DND-41 (cell line): ENCODE measurements at places on chromosomes 5 and 9.

DNA sequence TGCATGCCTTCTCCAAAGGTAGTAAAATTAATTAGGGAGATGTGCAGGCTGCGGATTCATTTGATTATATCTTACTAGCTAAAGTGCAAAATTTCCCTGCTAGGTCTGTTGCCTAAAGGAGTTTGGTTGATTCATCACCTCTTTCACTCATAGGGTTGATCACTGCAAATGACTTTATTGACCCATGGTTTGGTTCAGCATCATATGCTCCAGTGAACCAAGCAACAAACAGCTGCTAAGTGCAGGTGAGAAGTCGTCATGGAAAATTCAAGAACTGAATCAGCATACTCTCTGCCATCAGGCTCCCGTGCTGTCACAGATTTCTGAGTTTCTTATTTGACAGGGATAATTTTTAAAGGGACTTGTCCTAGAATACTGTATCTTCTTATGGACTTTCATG lies 571.8 kb upstream of the CDH18 start:
- no peak for DNase-seq

DNA sequence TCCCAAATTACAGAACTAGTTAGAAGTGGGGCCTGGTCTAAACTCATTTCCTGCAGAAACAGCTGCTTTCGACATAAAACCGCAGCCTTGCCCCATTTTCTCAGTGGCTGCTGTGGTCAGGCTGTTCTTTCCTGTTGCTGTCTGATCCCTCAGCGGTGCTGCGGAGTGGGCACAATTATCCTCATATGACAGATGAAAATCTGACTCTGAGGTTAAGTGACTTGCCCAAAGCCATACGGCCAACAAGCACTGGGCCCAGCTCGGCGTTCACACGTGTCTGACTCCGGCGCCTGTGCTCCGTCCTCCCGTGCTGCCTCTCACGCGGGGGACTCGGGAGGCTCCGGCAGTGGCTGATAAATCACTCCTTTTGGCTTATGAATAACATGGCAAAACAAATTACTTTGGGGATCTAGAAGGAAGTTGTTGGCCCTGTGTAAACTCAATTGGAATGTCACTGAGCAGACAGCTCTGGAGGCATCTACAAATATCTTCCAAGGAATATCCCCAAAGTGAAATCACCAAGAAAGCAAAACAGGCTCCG lies 142.6 kb upstream of the LMX1B start:
- peak; percentile 89 for DNase-seq

- DNase-seq = no peak
Observed at GRCh38 chr9:92647671-92648473, 22.1 kb downstream of the IPPK start.

DNA sequence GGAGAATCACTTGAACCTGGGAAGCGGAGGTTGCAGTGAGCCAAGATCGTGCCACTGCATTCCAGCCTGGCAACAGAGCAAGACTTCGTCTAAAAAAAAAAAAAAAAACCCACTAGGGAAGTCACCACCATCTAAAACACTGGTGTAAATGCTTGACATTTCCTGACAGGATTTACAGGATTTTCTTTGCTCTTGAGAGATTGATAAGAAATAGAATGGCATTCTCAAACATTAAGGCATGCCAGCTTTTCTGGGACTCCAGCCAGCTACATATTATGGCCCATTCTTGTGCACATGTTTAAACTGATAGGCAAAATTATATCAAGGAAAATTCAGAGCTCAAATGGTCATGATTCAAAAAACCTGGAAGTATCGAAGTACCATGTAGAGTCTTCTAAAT lies 28.7 kb downstream of the GTF3C4 start:
- no peak for DNase-seq

DNA sequence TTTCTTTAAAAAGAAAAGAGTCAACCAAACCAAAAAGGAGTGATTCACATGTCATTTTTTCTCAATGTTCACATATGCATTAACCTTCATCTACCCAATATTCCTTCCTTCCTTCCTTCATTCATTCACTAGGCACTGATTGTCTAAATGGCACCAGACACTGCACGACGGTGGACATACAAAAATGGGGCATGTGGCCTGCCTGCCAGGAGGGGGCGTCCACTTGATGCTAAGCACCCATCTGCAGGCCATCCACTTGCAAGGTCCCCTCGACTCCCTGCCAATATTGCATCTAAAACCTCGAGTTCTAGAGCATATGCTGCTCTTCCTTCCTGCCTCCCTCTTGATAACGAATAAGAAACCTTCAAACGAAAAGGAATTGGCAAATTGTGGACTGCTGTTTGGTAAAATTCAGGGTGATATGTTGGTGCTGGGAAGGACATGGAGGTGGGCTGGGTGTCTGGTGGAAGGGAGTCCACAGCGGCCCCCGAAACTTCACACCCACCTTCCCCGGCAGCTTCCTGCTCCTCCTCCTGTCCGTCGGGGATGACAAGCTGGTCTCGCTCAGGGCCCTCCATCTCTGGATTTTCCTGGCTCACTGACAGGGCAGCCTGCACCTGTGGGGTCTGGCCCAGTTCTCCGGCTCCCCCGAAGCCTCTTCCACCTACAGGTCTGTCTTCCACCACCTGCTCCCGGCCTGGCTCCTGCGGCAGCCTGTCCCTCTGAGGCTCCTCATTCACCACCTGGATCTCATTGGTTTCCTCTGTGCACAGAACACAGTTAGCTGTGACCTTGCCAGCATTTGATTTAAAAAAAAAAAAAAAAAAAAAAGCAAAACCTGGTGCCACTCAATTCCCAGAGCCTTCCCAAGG lies 64.3 kb downstream of the GOLM1 start:
- DNase-seq = no peak

DNA sequence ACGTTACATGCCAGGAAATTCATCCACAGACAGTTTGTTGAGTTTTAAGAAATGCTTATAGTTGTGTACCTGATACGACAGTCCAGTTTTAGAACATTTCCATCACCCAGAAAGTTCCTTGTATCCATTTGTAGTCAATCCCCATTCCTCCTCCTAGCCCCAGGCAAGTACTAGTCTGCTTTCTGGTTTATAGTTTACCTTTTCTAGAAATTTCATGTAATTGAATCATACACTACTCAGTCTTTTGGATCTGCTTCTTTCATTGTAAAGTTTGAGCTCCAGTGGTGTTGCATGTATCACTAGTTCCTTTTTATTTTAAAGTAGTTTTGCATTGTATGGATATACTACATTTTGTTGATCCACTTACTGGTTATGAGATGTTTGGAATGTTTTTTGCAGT lies 291.2 kb downstream of the AOPEP start:
- DNase-seq = no peak

- DNase-seq = no peak
Observed at GRCh38 chr5:10479154-10479721, 37.6 kb downstream of the ROPN1L start.

GRCh38 chr5:149054416-149054815 lies 8.4 kb downstream of the SH3TC2 start:
- DNase-seq = no peak

DNA sequence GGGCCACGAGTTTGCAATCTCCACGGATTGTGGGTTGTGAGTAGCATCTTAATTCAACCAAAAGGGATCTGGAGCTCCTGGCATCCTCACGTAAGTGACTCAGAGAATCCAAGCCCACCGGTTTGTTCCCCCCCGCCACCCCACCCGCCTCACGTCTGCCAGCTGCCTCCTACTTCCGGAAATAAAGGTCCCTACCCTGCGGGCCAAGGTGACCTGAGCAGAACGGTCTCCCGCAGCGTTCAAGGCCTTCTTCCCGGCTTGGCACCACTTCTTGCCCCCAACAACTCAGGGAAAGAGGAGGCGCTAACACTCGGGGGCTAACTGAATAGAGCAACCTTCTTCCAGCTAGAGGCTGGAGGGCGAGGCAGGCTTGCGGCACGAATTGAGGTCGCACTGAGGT lies 8.8 kb upstream of the GPRIN1 start:
- DNase-seq = no peak

DNA sequence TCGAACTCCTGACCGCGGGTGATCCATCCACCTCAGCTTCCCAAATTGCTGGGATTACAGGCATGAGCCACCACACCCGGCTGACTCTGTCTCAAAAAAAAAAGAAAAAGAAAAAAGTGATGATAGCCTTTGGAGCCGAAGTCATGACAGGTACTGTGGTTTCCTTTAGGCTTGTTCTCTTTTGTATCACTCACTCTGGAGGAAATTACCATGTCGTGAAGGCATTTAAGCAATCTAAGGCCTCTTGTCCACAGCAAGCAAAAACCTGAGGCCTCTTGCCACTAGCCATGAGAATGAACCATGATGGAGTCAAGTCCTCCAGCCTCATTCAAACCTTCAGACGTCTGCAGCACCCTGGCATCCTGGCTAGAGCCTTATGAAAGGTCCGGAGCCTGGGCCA lies 286.1 kb downstream of the RAB3C start:
- no peak for DNase-seq

DNA sequence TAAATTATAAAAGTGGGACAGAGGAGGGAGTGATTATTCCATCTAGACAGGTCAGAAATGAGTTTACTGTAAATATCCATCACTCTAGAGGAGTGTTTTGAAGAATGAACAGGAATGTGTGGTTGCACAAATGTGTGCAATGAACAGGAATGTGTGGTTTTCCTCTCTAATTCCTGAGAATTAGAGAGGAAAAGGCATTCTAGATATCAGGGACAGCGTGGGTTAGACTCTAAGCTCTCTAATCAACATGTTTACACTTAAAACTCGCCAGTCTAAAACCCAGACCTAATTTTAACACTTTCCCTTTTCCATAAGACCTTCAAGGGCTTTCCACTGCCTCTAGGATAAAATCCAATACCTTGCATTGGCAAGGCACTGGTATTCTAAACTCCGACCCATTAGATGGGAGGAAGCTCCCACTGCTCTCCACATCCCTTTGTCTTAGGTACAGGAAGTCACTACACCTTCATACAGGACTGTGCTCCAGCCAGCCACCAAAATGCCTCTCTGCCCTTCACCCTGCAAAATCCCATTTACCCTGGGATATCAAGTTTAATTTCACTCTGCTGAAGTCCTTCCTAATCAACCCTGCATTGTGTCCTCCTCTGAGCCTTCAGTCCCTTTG lies 67.9 kb downstream of the NFIB start:
- DNase-seq = no peak

GRCh38 chr5:127705120-127705892 lies 2.1 kb downstream of the CCDC192 start:
- DNase-seq = no peak

DNA sequence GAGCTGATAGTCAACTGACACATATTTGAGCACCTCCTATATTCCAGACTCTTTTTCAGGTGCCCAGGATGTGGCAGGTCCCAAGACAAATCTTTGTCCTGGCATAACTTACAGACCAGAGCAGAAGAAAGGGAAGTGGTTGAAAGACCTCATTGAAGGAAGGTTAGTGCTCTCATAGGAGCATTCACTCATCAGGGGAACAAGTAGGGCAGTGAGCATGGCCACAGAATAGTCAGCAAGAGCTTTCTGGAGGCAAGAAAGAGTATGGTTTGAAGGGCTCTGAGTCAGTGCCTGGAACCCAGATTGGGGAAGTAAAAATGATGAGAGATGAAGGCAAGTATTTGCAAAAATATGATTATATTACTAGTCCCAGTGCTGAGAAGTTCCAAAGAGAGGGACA lies 25.0 kb upstream of the ERMP1 start:
- no peak for DNase-seq

- DNase-seq = no peak
Observed at GRCh38 chr9:128122809-128123175, 4.7 kb downstream of the PTGES2 start.

DNA sequence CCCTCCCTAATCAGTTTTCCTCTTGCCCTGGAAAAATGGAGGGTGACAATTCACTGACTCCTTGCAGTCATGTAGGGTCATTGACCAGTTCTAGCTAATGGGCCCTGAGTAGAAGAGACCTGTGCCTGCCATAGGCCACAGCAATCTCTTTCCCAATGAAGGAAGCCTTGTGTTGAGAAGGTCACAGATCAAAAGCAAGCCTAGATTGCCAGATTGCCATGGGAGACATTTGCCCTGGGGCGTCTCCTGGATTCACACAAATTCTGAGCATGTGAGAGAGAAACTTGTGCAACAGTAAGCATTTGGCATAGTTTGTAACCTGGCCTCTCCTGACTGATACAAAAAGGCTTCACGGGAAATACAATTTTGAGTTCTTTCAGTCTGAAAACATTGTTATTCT lies 148.0 kb downstream of the NUDT12 start:
- DNase-seq = no peak

- DNase-seq = no peak
Observed at GRCh38 chr9:19270421-19270949, 40.0 kb downstream of the DENND4C start.

DNA sequence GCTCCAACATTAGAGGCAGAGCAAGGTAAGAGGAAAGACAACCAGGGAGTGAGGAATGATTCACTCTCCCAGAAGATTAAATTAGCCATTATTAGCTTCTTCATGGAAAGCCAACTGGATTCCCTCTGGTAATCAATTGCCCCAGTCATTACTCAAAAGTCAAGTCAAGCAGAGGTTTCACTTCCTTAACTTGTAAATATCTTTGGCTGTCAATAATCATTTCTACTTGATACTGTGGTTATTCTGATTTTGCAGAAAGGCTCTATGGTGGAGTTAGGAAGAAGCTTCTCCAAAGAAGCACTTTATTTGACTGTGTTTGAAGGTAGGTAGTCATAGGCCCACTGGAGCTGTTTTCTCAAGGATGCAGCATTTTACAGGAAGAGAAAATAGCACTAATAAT lies 78.0 kb downstream of the JAKMIP2 start:
- no peak for DNase-seq

DNA sequence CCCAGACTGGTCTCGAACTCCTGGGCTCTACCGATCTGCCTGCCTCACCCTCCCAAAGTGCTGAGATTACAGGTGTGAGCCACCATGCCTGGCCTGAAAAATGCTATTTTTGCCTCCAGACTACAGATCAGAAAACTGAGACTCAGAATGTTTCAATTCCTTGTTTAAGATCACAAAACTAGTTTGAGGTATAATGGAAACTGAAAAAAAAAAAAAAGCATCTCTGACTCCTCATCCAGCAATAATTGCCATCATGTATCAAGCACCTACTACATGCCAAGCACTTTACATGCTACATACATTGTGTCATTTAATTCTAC lies 35.6 kb downstream of the PLAC8L1 start:
- no peak for DNase-seq

GRCh38 chr5:118696076-118696475 lies 292.3 kb downstream of the DTWD2 start:
- no peak for DNase-seq
